ENCODE measurements at places on chromosomes 12 and 14.

GRCh38 chr14:70655110-70655826 lies 13.6 kb downstream of the TTC9 start:
- DNase-seq, result no peak

DNA sequence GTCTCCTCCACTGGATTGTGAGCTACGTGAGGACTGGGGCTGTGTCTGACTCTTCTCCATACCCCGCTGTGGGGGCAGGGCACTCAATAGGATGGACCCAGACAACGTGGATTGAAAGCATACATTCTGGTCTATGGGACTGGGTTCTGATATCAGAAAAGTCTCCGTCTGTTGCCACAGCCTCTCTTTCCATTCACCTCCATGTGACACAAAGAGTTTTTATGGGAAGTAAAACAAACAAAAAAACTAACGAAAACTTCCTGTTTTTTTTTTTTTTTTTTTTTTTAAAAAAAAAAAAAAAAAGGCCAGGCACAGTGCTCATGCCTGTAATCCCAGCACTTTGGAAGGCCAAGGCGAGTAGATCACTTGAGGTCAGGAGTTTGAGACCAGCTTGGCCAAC lies 44.7 kb downstream of the SLC8A3 start:
- no peak for DNase-seq

GRCh38 chr14:26525085-26525484 lies 72.7 kb downstream of the NOVA1 start:
- DNase-seq, result no peak

- DNase-seq, result no peak
Observed at GRCh38 chr12:111141205-111141604, 220.8 kb upstream of the MYL2 start.

GRCh38 chr12:50402264-50403000 lies 1.7 kb downstream of the LARP4 start:
- no peak for DNase-seq

GRCh38 chr14:79332504-79333197 lies 878.7 kb downstream of the DIO2 start:
- no peak for DNase-seq

DNA sequence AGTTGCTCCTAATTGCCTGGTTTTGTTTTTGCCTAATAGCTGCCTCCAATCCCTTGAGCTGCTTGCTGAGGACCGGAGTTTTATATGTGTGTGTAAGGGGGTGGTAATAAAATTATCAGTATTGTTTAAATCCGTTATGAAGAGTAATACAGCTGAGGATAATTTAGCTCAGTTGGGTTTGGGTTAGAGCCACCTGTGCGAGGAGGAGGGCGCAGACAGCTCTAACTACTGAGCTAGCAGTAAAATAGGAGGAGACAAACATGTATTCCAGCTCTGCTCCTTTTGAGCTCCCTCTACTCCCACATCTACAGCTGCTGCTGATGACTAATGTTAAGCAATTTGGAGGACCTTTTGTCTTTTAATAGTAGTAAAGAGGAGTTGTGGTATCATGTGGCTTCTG lies 61.5 kb downstream of the SPATS2 start:
- no peak for DNase-seq

GRCh38 chr14:49774106-49774505 lies 6.2 kb downstream of the KLHDC2 start:
- DNase-seq, result no peak

DNA sequence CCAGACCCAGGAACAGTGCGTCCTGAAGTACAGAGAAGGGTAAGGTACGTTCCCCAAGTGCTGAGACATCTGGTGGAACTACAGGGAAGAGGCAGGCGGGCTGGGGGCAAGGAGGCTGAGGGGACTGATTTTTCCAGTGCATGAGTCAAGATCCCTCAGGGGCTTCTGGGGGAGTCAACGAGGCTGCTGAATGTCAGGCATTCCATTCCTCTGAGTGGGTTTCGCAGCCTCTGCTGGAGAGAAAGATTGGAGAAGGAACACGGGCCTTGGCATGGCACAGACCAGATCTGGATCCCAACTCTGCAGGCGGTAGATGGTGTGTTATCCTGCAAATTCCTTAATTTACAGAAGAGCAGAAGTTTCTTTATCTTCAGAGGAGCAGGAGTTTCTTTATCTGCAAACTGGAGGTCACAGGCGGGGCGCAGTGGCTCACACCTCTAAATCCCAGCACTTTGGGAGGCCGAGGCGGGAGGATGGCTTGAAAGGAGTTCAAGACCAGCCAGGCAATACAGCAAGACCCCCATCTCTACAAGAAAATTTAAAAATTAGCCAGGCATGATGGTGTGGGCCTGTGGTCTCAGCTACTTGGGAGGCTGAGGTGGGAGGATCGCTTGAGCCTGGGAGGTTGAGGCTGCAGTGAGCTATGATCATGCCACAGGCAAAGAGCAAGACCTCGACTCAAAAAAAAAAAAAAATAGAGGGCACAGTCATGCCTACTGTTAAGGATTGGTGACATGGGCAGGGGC lies 132.6 kb upstream of the MAP1LC3B2 start:
- no peak for DNase-seq

DNA sequence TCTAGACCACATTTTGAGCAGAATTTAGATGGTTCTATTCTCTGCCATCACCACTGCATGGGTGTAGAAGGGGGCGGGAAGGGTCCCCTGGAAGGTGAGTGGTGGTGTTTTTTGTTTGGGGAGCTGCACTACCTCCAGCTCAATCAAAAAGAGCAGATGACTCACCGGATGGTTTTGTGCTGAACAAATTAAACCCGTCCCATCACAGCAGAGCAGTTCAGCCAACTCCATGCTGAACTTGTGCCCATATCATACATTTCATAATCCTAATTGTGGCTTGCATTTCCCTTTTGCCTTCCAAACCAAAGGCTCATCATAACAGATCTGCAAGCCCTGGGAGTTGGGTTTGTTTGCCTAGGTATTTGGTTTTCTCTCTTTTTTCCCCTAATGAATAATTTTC lies 53.0 kb upstream of the RPH3A start:
- DNase-seq, result no peak

DNA sequence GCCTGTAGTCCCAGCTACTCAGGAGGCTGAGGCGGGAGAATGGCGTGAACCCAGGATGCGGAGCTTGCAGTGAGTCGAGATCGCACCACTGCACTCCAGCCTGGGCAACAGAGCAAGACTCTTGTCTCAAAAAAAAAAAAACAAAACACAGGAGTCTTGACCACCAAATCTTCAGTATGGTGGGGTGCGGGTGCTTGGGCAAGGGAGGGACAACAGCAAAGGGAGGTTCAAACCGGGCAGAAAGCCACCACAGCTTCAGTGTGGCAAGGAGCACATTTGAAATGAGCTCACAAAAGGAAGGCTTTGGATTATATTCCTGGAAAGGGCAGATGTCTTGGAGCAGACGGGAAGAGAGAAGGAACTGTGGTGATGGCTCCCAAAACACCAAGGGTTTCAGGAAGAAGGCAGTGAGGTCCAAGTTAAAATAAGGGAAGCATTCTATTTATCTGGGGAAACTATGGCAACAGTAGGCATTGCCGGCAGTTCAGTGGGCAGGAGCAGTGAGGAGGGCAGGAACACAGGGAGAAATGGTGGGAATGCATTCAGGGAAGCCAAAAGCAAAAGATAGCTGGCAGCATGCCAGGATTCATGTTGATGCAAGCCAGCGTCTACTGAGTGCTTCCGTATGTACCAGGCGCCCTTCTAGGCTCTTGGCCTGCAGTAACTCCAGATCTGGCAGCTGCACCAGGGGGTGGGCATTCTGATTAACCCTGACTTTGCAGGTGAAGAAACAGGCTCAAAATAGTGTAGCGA lies 51.0 kb upstream of the SRSF5 start:
- peak; percentile 80 for DNase-seq

- no peak for DNase-seq
Observed at GRCh38 chr12:84741692-84742091, 170.9 kb downstream of the SLC6A15 start.

DNA sequence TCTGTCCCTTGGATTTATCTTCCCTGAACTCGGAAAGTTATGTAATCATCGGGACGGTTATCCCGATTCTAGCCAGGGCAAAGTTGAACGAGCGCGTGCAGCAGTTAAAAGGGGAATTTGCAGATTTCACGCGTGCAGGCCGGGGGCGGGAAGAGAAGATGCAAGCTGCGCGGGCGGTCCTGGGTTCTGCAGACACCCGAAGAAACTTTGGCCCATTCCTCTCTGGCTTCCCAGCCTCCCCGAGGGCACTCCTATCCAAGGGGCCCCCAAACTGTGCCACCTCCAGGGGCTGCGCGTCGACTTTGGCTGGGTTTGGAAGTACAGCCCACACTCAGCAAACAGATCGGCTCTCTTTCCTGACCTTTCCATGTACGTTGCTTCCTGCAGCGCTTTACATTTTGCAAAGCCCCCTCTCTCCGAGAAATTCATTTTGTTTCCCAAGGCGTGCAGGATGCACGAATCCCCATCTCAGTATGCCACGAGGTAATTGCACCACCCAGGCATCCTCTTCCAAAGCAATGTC lies 941 bp upstream of the PPP1CC start:
- DNase-seq, result peak; percentile 7

DNA sequence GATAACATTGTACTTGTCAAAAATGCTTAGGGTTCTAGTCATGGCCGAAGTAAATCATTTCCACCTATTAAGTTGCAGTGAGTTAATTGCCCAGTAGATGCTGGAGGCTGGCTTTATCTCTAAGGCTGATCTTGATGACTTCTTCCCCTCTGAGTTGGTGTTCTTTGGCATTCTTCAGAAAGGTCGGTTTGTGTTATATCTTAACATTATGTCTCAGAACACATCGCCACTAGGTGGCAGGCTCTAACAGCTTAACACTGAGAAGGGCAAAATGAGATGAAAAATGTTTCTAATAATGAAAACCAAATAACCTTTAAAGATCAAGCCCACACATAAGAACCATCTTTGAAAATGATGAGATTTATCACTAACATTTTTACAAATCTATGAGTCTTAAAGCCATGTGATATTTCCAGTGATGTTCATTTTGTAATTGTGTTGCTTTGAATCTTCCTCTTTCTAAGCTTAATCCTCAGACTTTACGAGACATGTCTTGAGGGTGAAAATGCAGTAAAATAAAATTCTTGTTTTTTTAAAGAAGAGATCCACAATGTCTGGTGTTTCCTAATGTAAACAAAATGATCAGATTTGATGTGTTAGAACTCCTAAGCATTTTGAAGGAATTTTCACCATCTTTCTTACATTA lies 28.6 kb downstream of the SUDS3 start:
- DNase-seq, result peak; percentile 61

DNA sequence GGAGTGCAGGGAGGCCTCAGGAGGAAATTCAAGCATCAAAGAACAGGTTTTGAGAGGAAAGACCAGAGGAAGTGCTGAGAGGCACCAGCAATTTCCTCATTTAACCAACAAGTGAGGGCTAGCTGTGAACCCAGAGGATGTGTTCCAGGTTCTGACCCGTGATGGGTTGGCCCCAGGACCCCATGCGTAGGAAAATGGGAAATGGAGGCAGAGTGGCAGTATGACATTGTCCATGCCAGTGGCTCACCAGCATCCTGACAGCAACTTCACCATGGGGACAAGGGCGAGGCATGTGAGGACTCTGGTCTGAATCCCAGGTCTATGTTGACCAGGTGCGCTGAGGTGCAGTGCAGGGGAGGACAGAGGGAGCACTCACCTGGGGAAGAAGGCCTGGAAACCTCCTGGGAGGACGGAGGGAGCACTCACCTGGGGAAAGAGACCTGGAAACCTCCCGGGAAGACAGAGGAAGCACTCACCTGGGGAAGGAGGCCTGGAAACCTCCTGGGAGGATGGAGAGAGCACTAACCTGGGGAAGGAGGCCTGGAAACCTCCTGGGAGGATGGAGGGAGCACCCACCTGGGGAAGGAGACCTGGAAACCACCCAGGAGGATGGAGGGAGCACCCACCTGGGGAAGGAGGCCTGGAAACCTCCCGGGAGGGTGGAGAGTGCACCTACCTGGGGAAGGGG lies 6.7 kb upstream of the CACNA2D4 start:
- DNase-seq, result no peak

GRCh38 chr12:81461163-81461562 lies 298.0 kb downstream of the PPFIA2 start:
- no peak for DNase-seq

- no peak for DNase-seq
Observed at GRCh38 chr14:88316521-88316920, 6.5 kb downstream of the KCNK10 start.

DNA sequence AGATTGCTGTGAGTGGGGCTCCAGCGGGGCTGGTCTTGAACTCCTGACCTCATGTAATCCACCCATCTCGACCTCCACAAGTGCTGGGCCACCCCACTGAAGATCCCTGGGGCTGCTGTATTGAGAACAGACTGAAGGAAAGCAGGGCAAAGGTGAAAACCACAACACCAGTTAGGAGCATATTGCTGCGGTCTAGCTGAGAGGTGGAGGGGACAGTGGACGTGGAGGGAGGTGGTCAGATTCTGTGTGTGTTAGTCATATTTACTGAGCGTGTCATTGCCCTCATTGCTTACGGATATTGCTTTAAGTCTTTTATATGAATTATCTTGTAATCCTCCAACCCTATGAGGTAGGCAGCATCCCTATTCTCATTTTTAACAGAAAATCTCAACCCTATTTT lies 69.0 kb upstream of the OVCH1 start:
- DNase-seq, result no peak
